ENCODE measurements at places on chromosomes 12 and 14. TPM values are rescaled to one million over a fixed set of nuclear protein-coding genes. Genes with fewer than 3 reads are reported as not detected.

- no peak for DNase-seq
- no peaks in the 10 kb centered on the region for H3K36me3 ChIP-seq
- no peak overlapping the region for H3K27ac ChIP-seq
- H3K27me3 ChIP-seq = no peaks in the 10 kb centered on the region
- no peak overlapping the region for H3K4me3 ChIP-seq
Measured at GRCh38 chr12:32015036-32015435, 55.8 kb downstream of the RESF1 start.

The GRIN2B gene
- total RNA-seq = not detected

GRCh38 chr14:96204151-96205058 is at the start of gene BDKRB2:
Gene BDKRB2, plus strand, starts transcription at chr14:96204839. Its CDS starts 32,269 bp downstream, at chr14:96237108.
- no peaks in the 10 kb centered on the region for H3K36me3 ChIP-seq
- no peak within 1 kb of the TSS for H3K4me3 ChIP-seq
- no peak within 1 kb of the TSS for H3K27ac ChIP-seq
- H3K4me1 ChIP-seq = no peaks in the 10 kb centered on the region
- DNase-seq = no peak
- no peaks in the 10 kb centered on the region for H3K27me3 ChIP-seq

DNA sequence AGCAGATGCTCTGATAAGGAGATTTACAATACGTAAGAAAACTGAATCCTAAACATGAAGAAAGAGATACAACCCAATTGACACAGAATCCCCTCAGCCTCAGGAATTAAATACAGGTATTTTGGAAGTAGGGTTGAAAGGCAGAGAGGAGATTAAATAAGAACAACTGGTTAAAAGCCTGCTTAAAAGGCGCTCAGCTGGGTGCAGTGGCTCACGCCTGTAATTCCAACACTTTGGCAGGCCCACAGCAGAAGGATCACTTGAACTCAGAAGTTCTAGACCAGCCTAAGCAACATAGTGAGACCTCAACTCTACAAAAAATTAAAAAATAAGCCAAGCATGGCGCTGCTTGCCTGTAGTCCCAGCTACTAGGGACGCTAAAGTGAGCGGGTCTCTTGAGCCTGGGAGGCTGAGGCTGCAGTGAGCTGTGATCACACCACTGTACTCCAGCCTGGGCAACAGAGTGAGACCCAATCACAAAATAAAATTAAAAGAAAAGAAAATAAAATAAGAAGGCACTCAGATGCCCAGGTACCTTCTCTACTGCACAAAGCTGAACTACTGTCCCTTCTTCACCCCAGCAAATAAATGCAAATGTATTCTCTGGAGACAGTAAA is 32.9 kb downstream of the MED13L start:
- H3K4me3 ChIP-seq = no peak overlapping the region
- DNase-seq = no peak
- no peak overlapping the region for H3K27ac ChIP-seq
- no peaks in the 10 kb centered on the region for H3K27me3 ChIP-seq
- H3K36me3 ChIP-seq = no peaks in the 10 kb centered on the region

GRCh38 chr12:48351022-48351708 is 446 bp upstream of the ZNF641 start:
- H3K36me3 ChIP-seq = peaks cover 3% of the 10 kb centered on the region
- no peak for DNase-seq
- H3K4me3 ChIP-seq = peak overlapping the region; percentile 70

DNA sequence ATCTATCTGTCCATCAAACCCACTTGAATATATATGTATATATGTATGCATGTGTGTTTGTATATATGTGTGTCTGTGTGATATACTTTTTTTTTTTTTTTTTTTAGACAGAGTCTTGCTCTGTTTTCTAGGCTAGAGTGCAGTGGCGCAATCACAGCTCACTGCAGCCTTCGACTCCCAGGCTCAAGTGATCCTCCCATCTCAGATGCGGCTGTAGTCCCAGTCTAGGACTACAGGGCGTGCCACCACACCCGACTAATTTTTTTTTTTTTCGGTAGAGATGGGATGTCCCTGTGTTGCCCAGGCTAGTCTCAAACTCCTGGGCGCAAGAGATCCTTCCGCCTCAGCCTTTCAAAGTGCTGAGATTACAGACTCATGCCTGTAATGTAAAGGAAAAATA is 13.0 kb upstream of the APOBEC1 start:
- no peak overlapping the region for H3K27ac ChIP-seq
- no peaks in the 10 kb centered on the region for H3K27me3 ChIP-seq
- H3K4me1 ChIP-seq = no peaks in the 10 kb centered on the region
- H3K36me3 ChIP-seq = no peaks in the 10 kb centered on the region

- no peaks in the 10 kb centered on the region for H3K27me3 ChIP-seq
- no peaks in the 10 kb centered on the region for H3K4me1 ChIP-seq
- H3K36me3 ChIP-seq = no peaks in the 10 kb centered on the region
- no peak overlapping the region for H3K4me3 ChIP-seq
Measured at GRCh38 chr12:43337571-43338444, 214.2 kb downstream of the ADAMTS20 start.

The SLC41A2 gene
- total RNA-seq = 2.0 TPM

GRCh38 chr12:114414866-114415524 is 9.1 kb upstream of the TBX5 start:
- H3K36me3 ChIP-seq = no peaks in the 10 kb centered on the region
- no peak overlapping the region for H3K27ac ChIP-seq
- DNase-seq = no peak

DNA sequence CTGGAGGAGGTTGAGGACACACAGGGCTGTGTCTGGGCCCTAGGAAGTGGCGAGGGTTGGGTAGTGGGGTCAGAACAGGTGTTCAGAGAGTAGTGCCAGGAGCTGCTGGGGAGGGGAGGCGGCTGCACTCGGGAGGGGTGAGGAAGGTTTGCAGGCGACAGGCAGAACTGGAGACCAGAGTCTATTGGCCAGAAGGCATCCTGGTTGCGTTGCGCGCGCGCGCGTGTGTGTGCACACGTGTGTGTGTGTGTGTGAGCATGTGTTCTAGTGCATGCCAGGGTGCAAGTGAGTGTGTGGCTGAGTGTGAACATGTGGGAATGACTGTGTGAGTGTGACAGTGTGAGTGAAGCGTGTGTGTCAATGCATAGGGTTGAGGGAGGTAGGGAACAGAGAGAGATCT is 86.4 kb downstream of the CCDC92 start:
- H3K4me1 ChIP-seq = no peaks in the 10 kb centered on the region
- no peak overlapping the region for H3K4me3 ChIP-seq
- no peaks in the 10 kb centered on the region for H3K27me3 ChIP-seq

- H3K36me3 ChIP-seq = no peaks in the 10 kb centered on the region
- no peak for DNase-seq
- no peaks in the 10 kb centered on the region for H3K4me1 ChIP-seq
- peak overlapping the region; percentile 81 for H3K27ac ChIP-seq
- peak overlapping the region; percentile 85 for H3K4me3 ChIP-seq
Measured at GRCh38 chr12:82688035-82688501, 1.4 kb downstream of the TMTC2 start.

The TAS2R7 gene
- total RNA-seq = not detected

GRCh38 chr12:58873496-58873895 is 46.8 kb downstream of the LRIG3 start:
- DNase-seq = no peak
- H3K36me3 ChIP-seq = no peaks in the 10 kb centered on the region
- no peaks in the 10 kb centered on the region for H3K27me3 ChIP-seq
- H3K4me1 ChIP-seq = no peaks in the 10 kb centered on the region
- no peak overlapping the region for H3K4me3 ChIP-seq

The P3H3 gene
- total RNA-seq = 10.3 TPM

- peaks cover 17% of the 10 kb centered on the region for H3K4me1 ChIP-seq
- peaks cover 24% of the 10 kb centered on the region for H3K36me3 ChIP-seq
- H3K27me3 ChIP-seq = no peaks in the 10 kb centered on the region
- H3K4me3 ChIP-seq = peak within 1 kb of the TSS; percentile 90
- DNase-seq = peak; percentile 93
Measured at GRCh38 chr12:111685811-111686573, at the start of the genes ACAD10 and BRAP. Gene ACAD10, plus strand, starts transcription at chr12:111686053. Its CDS starts 6,657 bp downstream, at chr12:111692710. Gene BRAP, minus strand, starts transcription at chr12:111685956. Its CDS starts 164 bp downstream, at chr12:111685792.

Measured in naive thymus-derived CD4-positive, alpha-beta T cell (primary cell).